Lower leg skin (tissue), 4 donors: ENCODE measurements at places on chromosomes 2 and 18. TPM values are rescaled to one million over a fixed set of nuclear protein-coding genes. Genes with fewer than 3 reads are reported as not detected.
A peak's percentile ranks its signal among the peaks of the same experiment; 100 is the strongest.

DNA sequence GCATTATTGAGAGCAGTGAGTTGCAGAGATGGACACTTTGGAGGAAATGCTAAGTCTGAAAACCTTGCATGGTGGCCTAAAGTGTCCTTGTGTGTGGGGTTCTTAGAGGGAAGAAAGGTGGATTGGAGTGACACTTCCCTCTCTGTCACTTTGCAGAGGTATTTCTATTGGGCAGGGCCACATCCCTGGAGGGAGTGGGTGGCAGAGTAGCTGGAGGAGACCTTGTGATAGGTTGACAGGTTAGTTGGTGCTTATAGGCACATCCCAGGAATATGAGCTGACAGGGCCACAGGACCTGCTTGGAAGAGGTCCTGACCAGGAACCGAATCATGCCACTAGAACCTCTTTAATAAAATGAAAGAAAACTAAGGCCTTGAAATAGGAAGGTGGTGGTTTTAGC lies 972 bp upstream of the IGFBP5 start:
- no peak for DNase-seq

GRCh38 chr2:105399207-105399861 lies 483 bp upstream of the FHL2 start:
- DNase-seq, result no peak

- no peak for DNase-seq
Observed at GRCh38 chr2:216064014-216064630, 17.5 kb downstream of the PECR start.

GRCh38 chr2:126699716-126700581 lies 44.0 kb downstream of the GYPC start:
- DNase-seq, result no peak

Gene RAX
- not detected for total RNA-seq

DNA sequence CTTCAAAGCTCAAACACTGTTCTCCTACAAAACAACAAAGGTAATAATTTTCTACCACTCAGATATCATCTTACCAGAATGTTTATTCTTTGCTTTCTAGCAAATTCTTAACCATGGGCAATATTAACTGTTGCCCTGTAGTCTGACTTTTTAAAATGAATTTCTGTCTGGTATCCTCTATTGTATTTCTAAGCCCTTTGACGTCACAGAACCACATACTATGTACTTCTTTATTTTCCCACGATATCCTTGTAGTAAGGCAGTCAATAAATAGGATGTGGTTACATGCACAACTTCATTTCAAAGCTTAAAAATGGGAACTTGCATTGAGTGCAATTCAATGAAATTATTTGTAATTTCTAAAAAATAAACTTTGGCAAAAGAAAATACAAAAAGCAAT lies 58.7 kb downstream of the THADA start:
- no peak for DNase-seq

Gene CCDC74B
- total RNA-seq, result 2.6 TPM

Gene ABCG5
- total RNA-seq, result not detected

Gene NEU2
- 3.8 TPM for total RNA-seq

- DNase-seq, result peak; percentile 70
Observed at GRCh38 chr2:236195726-236196125, 27.5 kb upstream of the GBX2 start.

- DNase-seq, result no peak
Observed at GRCh38 chr2:16155366-16155765, 215.0 kb downstream of the MYCN start.

- DNase-seq, result no peak
Observed at GRCh38 chr2:61288070-61288841, 126.3 kb downstream of the C2orf74 start.

DNA sequence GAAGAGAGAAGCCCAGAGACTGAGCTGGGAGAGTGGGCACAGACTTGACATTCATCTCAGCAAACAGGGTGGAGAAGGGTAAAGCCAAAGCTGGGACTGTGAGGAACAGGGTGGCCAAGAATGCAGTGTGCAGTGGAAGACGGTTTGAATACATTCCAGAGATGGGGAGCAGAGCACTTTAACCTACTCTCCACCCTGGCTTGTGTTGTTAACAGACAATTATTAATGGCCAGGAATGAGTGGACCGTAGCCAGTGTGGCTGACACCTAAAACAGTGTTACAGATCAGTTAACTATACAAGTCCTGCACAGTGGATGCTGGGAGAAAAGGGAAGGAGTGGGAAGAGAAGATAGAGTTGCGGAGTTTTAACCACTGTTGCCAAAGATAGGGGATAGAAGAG lies 7.4 kb upstream of the NAB1 start:
- no peak for DNase-seq

Gene ASB18
- total RNA-seq, result not detected

Gene APLF
- 10.0 TPM for total RNA-seq

Gene AMMECR1L
- 13.0 TPM for total RNA-seq

DNA sequence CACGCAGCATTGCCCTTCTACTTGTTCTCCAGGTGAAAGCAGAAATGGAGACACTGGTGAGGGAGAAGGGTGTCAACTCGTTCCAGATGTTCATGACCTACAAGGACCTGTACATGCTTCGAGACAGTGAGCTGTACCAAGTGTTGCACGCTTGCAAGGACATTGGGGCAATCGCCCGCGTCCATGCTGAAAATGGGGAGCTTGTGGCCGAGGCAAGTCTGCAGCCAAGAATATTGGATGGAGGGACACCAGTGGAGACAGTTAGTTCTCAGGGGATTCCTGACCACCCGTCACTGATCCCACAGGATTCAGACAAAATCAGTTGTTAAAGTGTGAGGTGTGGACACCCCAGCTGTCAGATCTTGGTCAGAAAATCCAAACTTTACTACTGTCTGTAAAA lies 43.2 kb upstream of the MAPRE3 start:
- peak; percentile 70 for DNase-seq

DNA sequence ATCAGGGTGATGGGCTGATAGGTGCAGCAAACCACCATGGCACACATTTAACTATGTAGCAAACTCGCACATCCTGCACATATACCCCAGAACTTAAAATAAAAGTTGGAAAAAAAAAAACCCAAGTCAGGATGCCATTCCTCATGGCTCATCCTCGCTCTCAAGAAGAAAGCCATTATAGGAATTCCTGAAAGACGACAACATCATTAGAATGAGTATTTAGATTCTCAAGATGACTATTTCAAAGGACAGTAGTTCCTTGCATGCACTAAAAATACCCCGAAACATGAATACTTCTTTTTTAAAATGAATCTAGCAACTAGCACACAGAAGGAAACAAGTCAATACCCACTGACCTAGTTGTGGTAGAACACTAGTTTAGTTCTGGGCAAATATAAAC lies 285.8 kb upstream of the REV1 start:
- no peak for DNase-seq

DNA sequence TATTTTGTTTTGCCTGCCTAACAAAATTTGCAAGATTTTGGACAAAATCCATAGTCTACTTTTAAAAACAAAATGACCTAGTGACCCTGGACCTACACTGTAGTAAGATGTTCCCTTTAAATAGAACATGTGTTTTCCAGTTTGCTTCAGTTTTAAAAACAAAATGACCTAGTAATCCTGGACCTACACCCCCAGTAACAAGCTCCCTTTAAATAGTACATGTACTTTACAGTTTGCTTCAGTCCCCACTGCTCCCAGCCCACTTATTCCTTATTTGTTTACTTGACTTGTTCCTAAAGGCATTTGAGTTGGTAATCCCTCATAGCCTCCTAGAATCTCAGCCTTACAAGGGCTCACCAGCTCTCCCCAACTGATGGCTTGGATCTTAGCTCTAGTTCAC lies 34.5 kb upstream of the HTR2B start:
- DNase-seq, result no peak

GRCh38 chr2:148721991-148722777 lies 77.6 kb downstream of the EPC2 start:
- DNase-seq, result no peak

Gene MTCL1
- 2.2 TPM for total RNA-seq

DNA sequence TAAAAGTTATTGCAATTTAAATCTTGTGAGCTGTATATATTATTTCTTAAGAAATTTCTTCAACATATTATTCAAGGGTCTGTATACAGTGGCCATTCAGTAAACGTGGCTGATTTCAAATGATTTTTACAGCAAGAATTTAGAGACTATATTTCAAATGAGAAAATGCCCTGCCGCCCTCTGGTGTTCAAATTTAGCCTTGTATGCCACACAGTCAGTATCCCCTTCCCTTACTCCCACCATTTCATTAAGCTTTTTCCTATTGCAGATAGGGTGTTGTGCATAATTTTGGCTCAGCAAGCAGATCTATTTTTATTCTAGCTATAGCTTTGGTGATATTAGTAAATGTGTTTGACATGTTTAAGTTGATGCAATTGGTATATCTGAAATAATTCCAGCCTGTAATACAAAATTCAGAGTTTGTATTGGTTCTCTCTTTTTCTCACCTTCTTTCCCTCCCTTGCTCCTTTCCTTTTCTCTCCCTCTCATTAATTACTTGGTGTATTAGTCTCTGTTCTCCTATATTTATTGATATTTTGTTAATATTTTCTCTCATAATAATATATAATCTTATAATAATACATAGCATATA lies 22.8 kb upstream of the SCN7A start:
- no peak for DNase-seq

Gene CDH20
- total RNA-seq, result 2.7 TPM

Gene TUBA4B
- not detected for total RNA-seq

DNA sequence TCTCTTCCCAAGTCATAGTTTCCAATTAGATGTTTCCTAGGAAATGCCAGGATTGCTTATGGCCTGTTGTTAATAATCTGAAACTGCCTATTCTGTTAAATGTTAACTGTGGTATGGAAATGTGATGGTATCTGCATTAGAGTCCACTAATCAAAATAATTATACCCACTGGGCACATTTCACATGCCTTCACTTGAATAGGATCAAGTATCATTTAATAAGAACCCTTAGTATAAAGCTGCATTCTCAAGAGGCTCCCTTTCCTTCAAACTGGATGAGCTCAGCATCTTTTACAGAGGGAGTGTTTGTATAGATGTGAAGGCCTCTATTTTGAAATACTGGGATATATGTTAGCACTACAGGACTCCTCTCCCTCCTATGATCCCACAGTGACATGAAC lies 477.2 kb upstream of the VRK2 start:
- no peak for DNase-seq

Gene VWA3B
- 2.5 TPM for total RNA-seq

GRCh38 chr2:235513984-235514626 lies 20.3 kb downstream of the AGAP1 start:
- no peak for DNase-seq

- no peak for DNase-seq
Observed at GRCh38 chr18:11104307-11104706, 45.1 kb downstream of the PIEZO2 start.

DNA sequence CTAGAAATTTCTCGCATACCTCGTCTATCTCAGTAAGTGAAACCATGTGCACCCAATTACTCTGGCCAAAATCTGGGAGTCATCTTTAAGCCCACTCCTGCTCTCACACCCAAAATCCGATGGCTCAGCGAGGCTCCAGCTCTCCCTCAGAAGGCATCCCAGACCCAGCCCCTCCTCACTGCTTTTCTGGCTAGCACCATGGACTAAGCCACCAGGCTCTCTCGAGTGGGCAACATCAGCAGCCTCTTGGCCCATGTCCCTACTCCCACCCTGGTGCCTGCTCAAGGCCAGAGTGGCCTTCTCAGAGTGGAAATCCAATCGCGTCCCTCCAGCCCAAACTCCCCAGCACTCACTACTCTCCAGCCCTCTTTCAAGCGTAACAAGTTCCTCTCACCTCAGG lies 27.2 kb downstream of the TNS1 start:
- DNase-seq, result no peak

DNA sequence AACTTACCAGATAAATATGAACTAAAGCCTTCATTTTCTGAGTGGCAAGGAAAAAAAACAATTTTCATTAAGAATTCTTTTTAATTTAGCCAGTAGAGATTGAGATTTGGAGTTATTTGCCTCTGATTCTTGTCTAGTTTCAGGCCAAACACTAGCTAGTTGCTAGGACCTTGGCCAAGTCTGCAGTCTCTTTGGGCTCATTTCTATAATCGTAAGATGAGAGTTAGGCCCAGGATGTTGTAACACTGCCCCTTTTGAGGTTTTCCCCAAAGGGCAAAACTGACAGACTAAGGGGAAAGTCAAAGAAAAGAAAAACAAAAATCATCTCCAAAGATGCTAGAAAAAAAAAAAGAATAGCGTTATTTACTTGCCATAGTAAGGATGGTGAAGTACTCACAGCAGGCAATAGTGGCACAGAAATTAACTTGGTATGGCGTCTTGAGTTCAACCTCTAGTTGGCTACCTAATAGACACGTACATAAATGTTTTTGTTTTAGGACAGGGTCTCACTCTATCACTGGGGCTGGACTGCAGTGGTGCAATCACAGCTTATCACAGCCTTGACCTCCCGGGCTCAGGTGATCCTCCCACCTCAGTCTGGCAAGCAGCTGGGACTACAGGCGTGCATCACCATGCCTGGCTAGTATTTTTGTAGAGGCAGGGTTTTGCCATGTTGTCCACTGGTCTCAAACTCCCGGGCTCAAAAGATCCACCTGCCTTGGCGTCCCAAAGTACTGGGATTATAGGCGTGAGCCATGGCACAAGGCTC lies 23.0 kb upstream of the ADAM17 start:
- DNase-seq, result no peak

Gene TMEM185B
- total RNA-seq, result 29.2 TPM

DNA sequence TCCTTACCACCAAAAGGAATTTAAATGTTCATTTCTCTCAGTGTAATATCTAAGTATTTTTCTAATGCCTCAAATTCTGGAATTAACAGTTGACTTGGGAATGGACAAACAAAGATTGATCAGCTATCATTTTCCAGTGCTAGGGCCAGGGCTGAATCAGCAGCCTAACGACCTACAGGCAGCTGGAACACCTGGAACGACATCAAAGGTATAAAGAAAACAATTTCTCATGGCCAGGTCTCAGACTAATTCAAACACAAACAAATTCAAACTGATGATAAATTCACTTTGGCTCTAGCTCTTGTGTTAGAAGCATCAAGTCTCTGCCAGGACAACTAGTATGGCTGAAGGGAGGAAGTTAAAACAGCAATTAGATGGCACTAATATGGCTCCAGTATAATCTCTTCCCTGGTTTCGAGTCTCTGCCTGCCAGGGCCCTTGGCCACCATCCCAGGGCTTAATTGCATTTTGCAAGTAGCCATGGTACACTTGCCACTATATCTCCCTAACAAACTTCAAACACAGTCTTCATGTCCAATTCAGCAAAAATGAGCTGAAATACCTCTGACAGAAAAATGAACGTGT lies 70.2 kb upstream of the FSHR start:
- DNase-seq, result no peak

DNA sequence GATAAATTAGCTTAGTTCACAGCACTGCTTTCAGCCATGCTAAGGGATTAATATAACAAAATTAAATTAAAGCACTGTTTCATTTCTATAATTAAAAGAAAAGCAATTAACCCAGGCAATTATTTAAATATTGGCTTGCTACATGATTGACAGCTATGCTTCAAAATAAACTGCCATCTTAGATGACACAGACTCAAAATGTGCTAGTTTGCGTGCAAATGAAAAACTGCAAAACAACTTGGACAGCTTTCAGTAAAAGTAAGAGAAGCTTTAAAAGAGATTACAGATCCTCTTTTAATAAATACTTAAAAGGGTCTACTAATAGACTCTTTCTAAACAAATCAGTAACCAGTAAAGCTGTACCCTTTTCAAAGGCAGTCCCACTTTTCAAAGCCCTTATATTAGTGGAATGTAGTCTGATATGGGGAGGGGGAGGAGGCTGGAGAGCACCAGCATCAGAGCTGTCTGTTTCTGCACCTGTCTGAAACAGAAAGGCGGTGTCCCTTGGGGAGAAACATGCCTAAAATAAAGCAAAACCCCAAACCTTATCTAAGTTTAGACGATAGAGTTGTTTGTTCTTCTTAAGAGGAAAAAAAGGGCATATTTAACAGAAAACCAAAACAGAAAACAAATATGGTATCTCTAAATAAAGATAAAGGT lies 20.8 kb downstream of the EIF2AK3 start:
- DNase-seq, result no peak
